Natural killer cell treated with Interleukin-12 subunit alpha and Interleukin-12 subunit beta and Interleukin-15 and Interleukin-18, amount 100 ng/mL, for 72 hours (primary cell): ENCODE measurements at places on chromosomes 6 and 20. TPM values are rescaled to one million over a fixed set of nuclear protein-coding genes. Genes with fewer than 3 reads are reported as not detected.

GRCh38 chr6:679282-679681, 13.7 kb downstream of the EXOC2 start:
- no peak overlapping the region for H3K27ac ChIP-seq
- DNase-seq, result no peak
- no peak overlapping the region for H3K4me3 ChIP-seq
- no peaks in the 10 kb centered on the region for H3K27me3 ChIP-seq
- peaks cover 47% of the 10 kb centered on the region for H3K4me1 ChIP-seq
- H3K36me3 ChIP-seq, result no peaks in the 10 kb centered on the region

DNA sequence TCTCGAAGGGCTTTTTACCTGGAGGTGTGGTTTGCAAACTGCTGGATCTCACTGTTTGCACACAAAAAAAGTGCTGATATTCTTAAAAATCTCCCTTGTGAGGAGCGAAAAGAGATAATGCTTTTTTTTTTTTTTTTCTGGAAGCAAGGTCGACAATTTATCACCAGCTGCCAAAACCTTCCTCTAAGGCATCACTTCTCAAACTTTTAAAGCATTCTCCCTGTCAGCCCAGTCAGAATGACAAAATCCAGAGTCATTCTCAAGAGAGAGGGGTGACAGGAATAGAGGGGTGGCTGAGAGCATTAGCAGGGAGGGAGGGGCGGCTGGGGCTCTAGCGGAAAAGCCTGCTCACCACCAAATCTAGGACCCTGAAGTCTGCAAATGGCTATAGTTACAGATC, 137.2 kb upstream of the ARMC2 start:
- no peaks in the 10 kb centered on the region for H3K36me3 ChIP-seq
- H3K4me3 ChIP-seq, result no peak overlapping the region
- H3K27ac ChIP-seq, result no peak overlapping the region
- DNase-seq, result no peak
- no peaks in the 10 kb centered on the region for H3K27me3 ChIP-seq

The ARFGEF2 gene
- 29.8 TPM for total RNA-seq

GRCh38 chr20:41512624-41513023, 105.6 kb downstream of the CHD6 start:
- no peaks in the 10 kb centered on the region for H3K27me3 ChIP-seq
- peaks cover 12% of the 10 kb centered on the region for H3K36me3 ChIP-seq
- DNase-seq, result no peak

The FKBP1A gene
- total RNA-seq, result 229 TPM

DNA sequence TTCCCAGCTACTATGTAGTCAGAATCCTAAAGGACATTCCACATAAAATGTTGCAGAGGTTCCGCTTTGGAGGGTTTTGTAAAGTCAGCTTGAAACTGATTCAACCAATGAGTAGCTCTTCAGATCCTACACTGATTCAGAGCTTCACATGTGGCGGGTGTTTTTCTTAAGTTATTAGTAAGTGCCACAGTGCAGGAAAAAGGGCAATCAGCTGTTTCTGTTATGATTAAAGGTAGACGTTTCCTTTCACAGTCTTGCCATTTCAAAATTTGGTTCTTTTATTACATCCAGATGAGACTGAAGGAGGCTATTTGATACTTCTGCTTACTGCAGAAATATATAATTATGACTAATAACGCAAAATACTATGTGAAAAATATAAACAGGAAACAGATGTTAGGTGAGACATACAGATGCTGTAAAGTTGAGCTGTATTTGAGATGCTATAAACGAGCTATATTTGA, 443.9 kb downstream of the CDKAL1 start:
- peak overlapping the region; percentile 39 for H3K4me3 ChIP-seq
- no peaks in the 10 kb centered on the region for H3K36me3 ChIP-seq
- no peak for DNase-seq
- no peak overlapping the region for H3K27ac ChIP-seq

The CAGE1 gene
- total RNA-seq, result 0.76 TPM

DNA sequence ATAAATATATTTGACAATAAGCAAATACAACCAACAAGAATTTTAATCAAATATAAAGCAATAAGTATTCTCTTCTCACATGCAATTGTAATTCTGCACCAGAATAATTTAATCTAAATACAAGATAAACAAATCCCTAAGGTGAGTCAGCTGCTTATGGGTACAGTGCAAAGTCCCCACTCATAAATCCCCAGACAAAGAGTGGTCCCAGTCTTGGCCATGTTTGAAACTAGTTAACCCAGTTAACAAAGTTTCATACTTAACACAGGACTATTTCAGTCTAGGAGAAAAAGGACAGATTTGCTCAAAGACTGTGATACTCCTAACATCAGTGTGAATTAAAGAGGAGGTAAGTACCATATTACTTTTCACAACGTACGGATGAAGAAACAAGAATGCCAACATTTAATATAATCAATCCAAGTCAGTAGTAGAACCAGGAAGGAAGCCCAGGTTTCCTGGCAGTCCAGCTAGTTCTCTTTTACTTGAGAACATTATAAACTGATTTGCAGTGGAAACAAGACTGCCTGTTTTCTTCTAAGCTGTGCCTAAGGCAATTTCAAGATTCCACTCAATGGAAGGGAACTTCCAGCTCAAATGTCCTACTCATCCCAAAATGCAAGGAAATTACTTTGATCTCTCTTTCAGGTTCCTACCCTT, 10.4 kb downstream of the SAMD3 start:
- peaks cover 47% of the 10 kb centered on the region for H3K4me1 ChIP-seq
- no peaks in the 10 kb centered on the region for H3K27me3 ChIP-seq
- DNase-seq, result no peak
- H3K36me3 ChIP-seq, result peaks cover 3% of the 10 kb centered on the region
- H3K4me3 ChIP-seq, result peak overlapping the region; percentile 92

DNA sequence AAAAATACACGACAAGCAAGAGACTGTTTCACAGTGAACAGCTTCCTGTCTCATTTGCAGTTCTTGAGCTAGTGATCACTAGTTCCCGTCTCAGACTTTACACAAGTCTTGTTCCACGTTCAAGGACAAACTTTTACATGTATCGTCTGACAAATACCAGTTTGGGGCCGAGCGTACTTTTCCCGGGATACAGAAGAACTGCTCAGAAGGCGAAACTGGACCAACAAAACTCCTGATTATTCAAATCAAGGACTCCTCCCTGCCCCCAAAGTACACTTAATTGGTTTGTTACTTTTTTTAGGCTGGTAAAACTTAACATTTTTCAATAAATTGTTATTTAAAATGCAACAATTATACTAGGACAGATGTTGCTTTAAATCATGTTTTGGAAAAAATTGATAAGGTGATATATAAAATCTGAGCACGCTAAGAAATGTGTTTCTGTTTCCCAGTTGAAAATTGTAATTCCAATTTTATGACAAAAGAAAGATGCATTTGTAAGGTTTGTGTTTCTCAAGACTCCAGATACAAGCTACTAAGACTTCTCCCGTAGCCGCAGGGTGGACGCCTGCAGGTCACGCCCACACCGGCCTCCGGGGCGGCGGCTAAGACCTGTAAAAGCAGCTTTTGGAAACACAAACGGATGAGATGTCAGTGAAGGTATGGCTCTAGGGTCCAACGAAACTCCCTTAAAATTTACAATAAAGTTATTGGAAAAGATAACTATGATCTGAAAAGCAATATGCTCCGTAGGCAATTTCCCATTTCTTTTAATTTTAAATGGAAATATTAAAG, 16.8 kb upstream of the TCFL5 start:
- no peak for DNase-seq
- no peak overlapping the region for H3K27ac ChIP-seq
- H3K27me3 ChIP-seq, result no peaks in the 10 kb centered on the region
- H3K4me1 ChIP-seq, result peaks cover 18% of the 10 kb centered on the region
- no peak overlapping the region for H3K4me3 ChIP-seq

DNA sequence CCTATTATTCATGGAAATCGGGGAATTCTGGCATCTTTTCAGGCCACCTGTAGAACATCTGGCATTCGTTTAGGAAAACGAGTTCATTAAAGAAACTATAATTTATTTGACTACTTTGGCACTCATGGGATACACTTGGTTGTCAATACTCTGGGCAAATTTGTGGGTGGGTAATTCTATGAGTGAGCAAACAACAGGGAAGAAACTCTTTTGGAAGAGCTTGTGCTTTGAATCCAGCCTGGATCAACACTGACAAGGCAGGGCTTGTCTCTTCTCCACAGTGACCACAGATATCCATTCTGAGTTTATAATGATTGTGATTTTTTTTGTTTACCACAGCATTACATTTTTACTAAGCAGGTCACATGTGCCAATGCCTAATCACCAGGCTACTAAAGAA, 394.7 kb downstream of the THBS2 start:
- H3K4me1 ChIP-seq, result no peaks in the 10 kb centered on the region
- no peaks in the 10 kb centered on the region for H3K27me3 ChIP-seq
- H3K27ac ChIP-seq, result no peak overlapping the region
- no peak overlapping the region for H3K4me3 ChIP-seq
- DNase-seq, result no peak

The TTLL9 gene
- total RNA-seq, result not detected

- H3K4me3 ChIP-seq, result no peak overlapping the region
- no peaks in the 10 kb centered on the region for H3K36me3 ChIP-seq
- H3K27me3 ChIP-seq, result peaks cover 26% of the 10 kb centered on the region
- peak; percentile 49 for DNase-seq
- no peak overlapping the region for H3K27ac ChIP-seq
Measured at GRCh38 chr20:63117661-63118302, 98.1 kb downstream of the YTHDF1 start.

The GSTA3 gene
- not detected for total RNA-seq

The MMP24 gene
- not detected for total RNA-seq

The JAG1 gene
- total RNA-seq, result 0.64 TPM
